ENCODE measurements at places on chromosomes 3 and 15.
A peak's percentile ranks its signal among the peaks of the same experiment; 100 is the strongest.

GRCh38 chr15:91116113-91117067, 16.3 kb downstream of the SV2B start:
- DNase-seq = no peak

- DNase-seq = no peak
Measured at GRCh38 chr3:122915300-122916055, 112.1 kb downstream of the SEMA5B start.

DNA sequence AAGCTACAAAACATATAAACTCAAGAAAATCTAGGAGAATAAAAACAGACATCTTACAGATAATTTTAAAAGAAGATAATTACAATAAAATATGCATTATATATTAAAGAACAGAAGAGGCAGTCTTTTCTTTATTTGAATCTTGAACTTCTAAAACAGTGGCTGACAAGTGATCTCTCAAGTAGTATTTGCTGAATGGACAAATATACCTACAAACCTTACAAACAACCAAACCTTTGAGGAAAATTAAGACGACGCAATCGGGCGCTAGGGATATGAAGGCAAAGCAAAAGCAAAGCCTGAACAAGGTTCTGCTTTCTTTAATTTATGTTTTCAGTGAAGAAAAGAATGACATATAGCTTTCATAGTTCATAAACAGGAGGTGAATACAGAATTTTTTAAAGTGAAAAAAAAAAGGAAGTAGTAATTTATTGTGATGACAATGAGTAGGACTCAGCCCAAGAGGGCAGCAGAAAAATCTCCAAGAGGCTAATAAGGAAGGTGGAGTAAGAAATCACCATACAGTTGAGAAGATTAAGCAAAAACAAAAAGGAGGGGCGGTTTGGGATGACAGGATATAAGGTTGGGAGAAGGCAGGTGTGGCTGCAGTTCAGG, 347.8 kb downstream of the TBC1D5 start:
- no peak for DNase-seq

- DNase-seq = peak; percentile 63
Measured at GRCh38 chr3:171028779-171029232, 2.3 kb upstream of the SLC2A2 start.
